PC-3 (cell line): ENCODE measurements at places on chromosomes 2 and 18.
A peak's percentile ranks its signal among the peaks of the same experiment; 100 is the strongest.

GRCh38 chr2:16687955-16688354 lies 22.3 kb upstream of the CYRIA start:
- DNase-seq = no peak

DNA sequence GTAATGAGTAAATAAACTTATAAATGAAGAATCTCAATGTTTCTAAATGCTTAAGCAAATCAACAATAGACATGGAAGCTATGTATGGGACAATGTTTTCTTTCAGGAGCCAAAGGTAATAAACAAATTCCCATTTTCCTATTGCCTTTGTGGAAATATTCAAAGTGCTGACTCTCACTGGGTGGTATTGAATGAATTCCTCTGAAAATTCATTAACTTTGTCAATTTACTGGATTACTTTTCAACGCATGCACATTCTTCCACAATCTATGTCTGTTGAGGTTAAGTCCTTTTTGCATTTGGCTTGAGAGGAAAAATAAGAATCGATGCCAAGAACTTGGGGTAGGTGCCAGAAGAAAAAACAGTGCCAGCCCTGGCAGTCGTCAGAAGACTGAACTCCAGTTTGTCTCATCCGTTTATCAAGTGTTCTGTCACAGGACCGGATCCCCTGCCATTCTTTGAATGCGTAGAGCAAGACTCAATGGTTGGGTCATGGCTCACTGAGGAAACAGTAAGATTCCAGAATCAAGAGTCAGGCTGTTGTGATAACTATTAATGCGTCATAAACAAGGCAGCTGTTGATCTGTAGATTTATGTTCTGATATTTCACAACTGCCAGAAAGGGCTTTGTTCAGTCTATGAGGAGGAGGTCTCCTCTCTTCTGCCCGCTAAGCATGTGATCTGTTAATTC lies 133.3 kb downstream of the GFPT1 start:
- DNase-seq = peak; percentile 77

DNA sequence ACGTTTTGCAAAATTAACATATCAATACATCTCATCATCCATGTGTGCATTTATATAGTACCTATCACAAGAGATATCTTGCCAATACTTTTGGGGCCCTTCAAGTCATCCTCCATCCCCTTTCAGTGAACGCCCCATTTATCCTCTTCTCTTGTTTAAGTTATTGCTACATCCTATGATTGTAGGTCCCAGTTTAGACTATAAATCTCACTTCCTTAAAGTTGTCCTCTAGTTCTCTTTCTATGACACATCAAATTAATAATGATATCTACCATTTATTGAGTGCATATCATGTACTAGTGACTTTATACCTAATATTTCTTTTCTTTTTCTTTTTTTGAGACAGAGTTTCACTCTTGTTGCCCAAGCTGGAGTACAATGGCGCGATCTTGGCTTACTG lies 28.8 kb upstream of the FBXO11 start:
- no peak for DNase-seq

DNA sequence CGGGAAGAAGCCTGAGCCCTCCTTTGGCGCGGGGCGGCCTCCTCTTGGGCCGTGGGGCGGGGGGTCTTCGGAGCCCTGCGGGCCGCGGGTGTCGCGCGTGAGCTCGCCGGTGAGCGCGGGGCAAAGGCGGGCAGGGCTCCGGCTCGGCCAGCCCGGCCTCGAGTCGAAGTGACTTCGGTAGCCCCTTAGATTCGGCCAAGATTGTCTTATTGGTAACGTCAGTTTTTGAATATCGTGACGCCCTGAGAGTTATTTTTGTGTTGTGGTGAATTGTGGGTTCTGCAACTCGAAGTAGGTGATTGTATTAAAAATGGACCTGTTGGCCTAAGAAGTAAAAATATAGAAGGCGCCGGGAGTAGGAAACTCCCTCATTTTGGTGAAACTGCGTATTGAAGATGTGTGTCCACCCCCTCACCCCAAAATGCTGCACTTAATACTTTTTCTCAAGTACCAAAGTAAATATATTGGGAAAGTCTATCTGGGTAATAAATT lies 669 bp downstream of the MARCHF7 start:
- peak; percentile 7 for DNase-seq

- peak; percentile 98 for DNase-seq
Measured at GRCh38 chr2:96427917-96428316, 77.2 kb downstream of the NEURL3 start.
